ENCODE measurements at places on chromosomes 13 and 19.

GRCh38 chr19:18478545-18479311 is 40.8 kb upstream of the ISYNA1 start:
- no peak for DNase-seq

GRCh38 chr19:14482172-14482941 is 7.2 kb upstream of the PTGER1 start:
- DNase-seq, result no peak

GRCh38 chr19:7645656-7646425 is 8.9 kb downstream of the STXBP2 start:
- no peak for DNase-seq

GRCh38 chr19:11242025-11242424 is 2.6 kb downstream of the ANGPTL8 start:
- no peak for DNase-seq

- DNase-seq, result no peak
These were observed 18.4 kb downstream of the SBNO2 start for GRCh38 chr19:1155352-1156304.

GRCh38 chr13:109468123-109468522 is 318.3 kb downstream of the IRS2 start:
- no peak for DNase-seq

GRCh38 chr19:3346677-3347353 is 19.6 kb upstream of the NFIC start:
- DNase-seq, result no peak

GRCh38 chr13:73368608-73369007 is 309.8 kb downstream of the KLF5 start:
- DNase-seq, result no peak

- DNase-seq, result no peak
These were observed 287.4 kb upstream of the NBEA start for GRCh38 chr13:34654647-34655046.

DNA sequence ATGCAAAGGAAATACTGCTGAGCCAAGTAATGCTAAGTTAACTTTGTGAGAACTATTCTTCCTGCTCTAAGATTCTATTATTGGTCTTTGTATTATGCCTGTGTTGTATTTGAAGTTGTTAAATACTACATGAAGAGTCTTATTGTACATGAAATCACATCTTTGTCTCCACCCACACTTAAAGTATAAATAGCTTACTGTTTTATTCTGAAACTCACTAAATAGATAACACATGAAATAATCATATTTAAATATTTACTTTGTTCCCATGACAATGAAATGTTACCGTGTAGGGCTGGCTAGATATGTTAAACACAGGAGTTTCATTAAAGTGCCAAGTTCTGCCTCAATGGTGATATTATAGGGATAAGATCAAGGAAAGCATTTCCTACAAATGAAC is 562.1 kb upstream of the ATXN8OS start:
- no peak for DNase-seq

DNA sequence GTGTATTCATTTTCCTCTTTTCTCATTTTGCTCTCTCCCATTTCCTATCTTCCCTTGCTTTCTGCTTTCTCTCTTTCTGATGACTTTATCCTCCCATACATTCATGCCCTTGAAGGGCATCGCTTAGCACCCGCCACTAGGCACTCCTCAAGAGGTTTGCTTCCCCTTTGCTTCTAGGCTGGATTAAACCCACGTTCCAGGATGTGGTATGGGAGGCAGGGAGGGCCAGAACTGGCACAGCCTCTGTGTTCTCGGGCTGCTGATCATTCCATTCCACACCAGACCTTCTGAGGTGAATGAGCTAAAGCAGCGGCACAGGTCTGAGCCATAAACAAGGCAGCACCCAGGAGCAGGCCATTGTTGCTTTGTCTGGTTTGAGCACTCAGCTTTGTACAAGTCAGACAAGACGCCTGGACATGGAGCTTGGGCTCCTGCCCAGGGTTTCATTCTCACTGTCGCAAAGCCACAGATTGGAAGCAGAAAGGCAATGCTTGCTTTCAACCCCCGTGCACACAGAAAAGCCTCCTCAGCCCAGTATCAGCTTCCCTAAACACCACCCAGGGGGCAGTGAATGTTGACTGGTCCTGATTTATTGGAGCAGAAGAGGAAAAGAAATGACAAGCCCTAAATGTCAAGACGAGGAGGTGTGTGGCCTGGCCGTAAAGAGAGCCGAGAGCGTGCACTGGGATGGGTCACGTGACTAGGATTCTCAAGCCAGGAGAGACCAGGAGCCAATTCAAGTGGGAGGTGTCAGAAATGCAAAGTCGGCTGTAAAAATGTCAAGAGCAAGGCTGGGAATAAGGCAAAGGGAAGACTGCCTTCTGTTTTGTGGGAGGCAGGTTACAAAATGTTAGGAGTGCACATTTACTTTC is 218.0 kb upstream of the SERP2 start:
- DNase-seq, result peak; percentile 82

DNA sequence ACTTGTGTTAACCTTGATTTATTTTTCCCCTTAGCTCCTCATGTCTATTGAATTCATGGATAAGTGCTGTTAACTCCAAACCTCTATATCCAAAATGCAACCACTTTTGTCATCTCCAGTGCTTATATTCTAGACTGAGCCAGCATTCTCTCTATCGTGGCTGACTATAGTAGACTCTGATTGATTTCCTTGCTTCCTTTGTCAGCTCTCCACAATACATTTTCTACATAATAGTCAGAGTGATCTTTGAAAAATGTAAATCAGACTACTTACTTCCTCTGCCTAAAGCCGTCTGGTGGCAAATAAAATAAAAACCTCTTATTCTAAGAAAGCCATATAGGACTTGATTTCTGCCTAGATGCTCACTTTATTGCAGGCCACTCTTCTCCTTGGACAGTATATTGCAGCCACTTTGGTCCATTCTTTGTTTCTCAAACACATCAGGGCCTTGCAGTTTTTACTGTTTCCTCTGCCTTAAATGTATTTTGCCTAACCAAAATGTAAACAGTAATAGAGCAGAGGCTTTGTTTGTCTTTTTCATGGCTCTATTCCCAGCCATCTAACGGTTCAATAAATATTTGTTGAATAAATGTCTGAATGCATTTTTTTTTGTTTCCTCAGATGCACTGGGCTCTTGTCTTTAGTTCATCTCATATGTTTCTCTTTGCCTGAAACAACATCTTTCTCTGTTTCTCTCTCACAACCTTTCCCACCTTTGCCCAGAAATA is 243.6 kb upstream of the CSNK1A1L start:
- no peak for DNase-seq

DNA sequence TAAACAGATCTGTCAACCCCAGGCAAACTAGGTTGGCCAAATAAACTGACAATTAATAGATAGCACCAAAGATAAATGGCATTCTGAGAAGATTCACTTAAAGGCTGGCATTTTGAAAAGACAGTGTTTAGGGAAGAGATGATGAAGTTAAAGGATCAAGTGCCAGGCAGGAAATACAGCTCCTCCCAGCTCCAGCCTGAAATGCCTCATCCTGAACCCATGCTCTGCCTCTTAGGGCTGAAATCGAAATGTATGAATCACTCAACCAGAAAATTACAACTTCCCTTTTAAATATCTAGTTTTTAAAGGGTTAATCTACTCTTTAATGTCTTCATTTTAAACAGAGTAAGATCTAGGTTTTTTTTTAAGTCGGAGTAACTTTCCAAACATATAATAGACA is 171.2 kb upstream of the UBL3 start:
- no peak for DNase-seq

DNA sequence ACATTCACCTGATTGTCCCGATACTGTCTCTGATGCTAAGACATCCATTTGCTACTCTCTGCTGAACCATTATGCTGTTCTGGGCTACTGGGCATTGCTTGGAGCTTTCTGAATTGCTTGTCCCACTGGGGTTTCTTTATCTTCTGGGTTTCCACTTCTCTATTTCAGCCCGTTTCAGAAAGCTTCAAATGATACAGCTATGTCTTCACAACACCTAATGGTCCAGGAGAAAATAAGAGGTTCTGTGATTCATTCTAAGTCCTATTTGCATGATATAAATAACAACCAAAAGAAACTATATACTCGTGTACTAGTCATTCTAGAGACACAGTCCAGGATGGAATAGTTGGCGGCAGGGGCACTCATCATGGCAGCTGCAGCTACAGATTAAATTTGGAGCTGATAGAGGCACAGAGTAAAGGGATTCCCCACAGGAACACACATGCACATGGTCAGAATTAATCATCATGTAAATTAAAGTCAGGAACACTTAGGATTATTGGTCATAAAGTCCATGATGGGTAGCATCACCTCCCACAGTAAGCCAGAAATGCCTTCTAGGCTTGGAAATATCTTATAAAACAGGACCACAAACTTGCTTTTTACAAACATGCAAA is 33.3 kb upstream of the SCEL start:
- no peak for DNase-seq

- DNase-seq, result no peak
These were observed 38.4 kb downstream of the ACTN4 start for GRCh38 chr19:38685666-38686529.

DNA sequence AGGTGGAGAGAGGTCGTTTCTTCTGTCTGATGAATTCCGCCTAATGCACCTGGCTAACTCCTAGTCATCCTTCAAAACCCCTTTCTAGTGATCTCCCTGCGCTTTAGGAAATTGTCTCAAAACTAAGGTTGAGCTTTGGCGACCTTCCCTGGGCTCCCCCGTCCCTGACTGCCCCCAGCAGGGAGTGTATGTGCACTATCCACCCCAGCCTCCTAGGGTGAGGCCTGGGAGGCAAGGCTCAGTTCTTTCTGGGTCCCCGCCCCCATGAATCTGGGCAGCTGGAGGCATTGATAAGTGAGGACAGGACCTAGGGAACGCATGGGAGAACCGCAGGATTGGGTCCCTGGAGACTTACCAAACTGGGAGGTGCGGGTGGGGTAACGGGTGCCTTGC is 378 bp downstream of the TLE6 start:
- no peak for DNase-seq

DNA sequence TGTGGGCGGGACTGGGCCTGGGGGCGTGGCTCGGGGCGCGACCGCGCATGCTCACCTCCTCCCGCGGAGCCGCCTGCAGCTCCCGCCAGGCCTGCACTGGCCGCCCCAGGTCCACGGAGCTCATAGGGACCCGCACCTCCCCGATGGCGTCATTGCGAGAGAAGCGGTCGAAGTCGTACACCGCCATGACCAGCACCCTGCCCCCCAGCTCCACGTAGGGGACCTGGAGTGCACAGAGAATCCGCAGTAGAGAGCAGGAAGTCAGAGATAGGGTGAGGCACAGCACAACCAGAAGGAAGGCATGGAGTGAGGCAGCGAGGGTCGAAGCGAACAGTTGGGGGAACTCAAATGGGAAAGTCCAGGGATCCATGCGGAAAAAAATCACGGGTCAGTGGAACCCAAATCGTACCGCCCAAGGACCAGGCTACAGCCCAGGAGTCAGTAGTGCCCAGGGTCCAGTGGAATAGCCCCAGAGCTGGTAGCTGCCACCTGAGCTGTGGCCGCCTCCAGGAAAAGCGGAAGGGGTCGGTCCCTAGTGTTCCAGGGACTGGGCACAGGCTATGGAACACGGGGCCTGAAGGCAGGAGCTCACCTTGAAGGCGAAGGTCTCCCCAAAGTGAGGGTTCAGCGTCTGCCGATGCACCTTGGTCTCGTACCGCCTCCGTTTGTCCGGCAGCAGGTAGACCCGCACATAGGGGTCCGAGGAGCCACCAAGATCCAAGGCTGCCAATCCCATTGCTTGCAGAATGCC is 4.8 kb downstream of the SYT5 start:
- no peak for DNase-seq

DNA sequence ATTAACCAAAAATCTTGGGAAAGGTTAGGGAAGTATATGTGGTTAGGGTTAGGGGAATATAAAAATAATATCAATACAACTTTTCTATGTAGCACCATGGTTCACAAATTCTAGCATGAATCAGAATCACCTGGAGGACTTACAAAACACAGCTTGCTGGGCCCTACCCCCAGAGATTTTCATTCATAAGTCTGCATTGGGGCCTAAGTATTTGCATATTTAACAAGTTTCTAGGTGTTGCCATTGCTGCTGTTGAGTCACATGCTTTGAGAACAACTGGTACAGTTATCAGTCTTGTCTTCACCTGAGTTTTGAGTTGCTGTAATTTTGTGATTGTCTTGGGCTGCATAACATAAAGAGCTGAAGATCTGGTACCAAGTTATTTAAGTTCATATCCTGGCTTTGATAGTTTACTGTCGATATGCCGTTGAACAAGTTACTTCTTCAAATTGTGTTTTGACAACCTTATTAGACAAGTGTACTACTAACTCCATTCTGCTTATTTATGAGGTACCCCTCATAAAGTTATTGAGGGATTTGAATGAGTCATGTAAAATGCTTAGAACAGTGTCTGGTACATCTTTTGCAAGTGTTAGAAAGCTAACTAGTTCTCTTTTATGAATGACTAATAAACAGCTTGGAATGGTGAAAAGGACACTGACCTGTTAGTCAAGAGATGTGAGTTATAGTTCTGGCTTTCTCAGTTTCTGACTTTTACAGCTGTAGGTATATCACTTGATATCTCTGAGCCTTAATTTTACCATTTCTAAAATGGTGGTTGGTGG is 132.9 kb downstream of the PAN3 start:
- no peak for DNase-seq

DNA sequence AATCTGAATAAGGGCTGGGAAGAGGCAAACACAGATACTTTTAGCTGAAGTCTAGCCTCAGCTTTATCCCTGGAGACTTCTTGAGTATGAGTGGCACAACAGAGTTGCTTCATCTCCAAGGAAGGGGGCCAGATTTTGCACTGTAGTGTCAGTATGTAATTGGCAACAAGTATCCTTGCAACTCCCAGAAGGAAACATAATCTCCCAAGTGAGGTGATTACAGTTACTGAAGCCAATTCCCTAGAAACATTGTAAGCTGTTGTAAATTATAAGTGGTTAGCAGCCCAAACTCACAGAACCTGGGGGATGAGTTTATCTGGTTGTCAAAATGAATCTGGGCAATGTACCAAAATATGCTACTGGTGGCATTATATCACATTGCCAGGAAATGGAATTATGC is 2065.7 kb upstream of the PCDH20 start:
- DNase-seq, result no peak

DNA sequence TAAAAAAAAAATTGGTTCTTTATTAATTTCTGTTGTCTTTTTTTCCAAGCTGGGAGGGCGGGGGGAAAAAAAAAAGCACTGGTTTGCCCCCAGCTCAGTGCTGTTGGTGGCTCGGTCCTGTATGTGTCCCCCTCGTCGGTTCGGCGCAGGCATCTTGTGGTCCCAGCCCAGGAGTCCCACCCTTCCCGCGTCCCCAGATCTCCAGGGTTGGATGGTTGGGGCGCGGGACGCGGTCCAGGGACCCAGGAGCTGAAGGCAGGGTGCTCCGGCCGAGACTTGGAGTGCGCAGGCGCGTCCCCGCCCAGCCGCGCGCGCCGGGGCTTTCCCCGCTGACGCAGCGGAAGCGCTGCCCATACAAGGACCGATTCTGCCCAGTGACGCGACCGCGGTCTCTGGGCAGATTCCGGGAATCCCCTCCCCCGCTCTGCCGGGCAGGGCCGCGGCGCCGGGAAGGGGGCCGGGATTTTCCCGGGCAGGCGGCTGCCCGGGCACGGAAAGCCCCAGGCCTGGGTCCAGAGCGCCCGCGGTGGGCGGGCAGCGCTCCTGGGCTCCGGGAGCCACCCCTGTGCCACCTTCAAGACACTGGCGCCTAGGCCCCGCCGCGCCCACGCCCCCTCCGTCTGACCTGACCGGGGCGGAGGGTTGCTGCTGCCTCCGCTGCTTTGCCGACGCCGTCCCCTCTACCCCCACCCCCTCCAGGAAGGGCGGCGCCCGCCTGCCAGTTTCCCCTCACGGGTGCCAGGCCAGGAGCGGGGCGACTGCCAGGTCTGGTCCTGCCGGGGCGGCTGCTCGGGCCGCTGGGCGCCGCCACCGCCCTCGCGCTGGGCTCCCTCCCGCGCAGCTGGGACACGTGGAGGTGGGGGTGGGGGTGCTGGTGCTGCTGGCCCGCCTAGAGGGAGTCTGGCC is 2.3 kb downstream of the JUNB start:
- DNase-seq, result peak; percentile 96
